ENCODE measurements at places on chromosomes 16 and 17. TPM values are rescaled to one million over a fixed set of nuclear protein-coding genes. Genes with fewer than 3 reads are reported as not detected.
A peak's percentile ranks its signal among the peaks of the same experiment; 100 is the strongest.

The NATD1 gene
- total RNA-seq: 20.6 TPM

The IRX6 gene
- total RNA-seq: 0.17 TPM

The KRTAP17-1 gene
- not detected for total RNA-seq

The ALOX15B gene
- 14.0 TPM for total RNA-seq

The TNFRSF12A gene
- total RNA-seq: 98.1 TPM

- DNase-seq: no peak
Measured at GRCh38 chr16:54934481-54935265, 4.0 kb downstream of the IRX5 start.

- DNase-seq: peak; percentile 49
Measured at GRCh38 chr16:69286941-69287713, 24.0 kb upstream of the VPS4A start.

GRCh38 chr17:74603037-74603635, 11.1 kb upstream of the CD300LD start:
- no peak for DNase-seq

- DNase-seq: no peak
Measured at GRCh38 chr16:87040169-87041117, 276.7 kb downstream of the C16orf95 start.

DNA sequence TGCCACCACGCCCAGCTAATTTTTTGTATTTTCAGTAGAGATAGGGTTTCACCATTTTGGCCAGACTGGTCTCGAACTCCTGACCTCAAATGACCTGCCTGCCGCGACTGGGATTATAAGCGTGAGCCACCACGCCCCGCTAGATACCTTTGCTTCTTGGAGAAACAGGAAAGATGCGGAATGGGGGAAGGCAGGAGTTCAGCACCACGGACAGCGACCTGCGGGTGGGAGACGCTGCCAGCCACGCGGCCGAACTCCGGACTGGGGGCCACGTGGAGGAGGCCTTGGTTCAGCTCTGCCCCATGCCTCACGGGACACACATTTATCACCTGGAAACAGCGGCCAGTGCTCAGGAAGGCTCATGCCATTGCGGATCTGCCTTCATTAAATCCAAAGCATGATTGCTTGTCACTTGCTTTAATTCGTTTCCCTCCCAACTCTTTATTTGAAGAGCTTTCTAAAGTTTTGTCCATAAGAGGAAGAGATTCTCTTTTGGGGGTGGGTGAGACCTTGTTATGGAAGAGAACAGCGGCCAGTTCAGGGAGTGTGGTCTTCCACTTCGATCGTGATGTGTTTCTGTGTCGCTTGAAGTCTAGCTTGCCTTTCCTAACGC, 219.9 kb downstream of the ENGASE start:
- DNase-seq: peak; percentile 71

- no peak for DNase-seq
Measured at GRCh38 chr17:59601130-59601529, 18.6 kb upstream of the CLTC start.

DNA sequence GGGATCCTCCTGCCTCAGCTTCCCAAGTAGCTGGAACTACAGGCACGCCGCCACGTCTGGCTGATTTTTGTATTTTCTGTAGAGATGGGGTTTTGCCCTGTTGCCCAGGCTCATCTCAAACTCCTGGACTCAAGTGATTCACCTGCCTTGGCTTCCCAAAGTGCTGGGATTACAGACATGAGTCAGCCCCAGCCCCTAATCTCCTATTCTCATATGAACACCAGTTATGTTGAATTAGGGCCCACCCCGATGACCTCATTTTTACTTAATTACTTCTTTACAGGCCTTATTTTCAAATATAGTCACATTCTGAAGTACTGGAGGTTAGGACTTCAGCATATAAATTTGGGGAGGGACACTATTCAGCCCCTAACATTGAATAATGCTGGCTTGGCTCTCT, 49.2 kb downstream of the ZNRF1 start:
- no peak for DNase-seq

GRCh38 chr16:1645914-1646525, 32.1 kb upstream of the JPT2 start:
- no peak for DNase-seq

GRCh38 chr16:71383054-71383773, 24.7 kb downstream of the CALB2 start:
- no peak for DNase-seq

- no peak for DNase-seq
Measured at GRCh38 chr16:11091021-11091785, 146.8 kb downstream of the CLEC16A start.

Measured in mucosa of gallbladder (tissue), 1 donor.